ENCODE measurements at places on chromosomes 16 and 17.

DNA sequence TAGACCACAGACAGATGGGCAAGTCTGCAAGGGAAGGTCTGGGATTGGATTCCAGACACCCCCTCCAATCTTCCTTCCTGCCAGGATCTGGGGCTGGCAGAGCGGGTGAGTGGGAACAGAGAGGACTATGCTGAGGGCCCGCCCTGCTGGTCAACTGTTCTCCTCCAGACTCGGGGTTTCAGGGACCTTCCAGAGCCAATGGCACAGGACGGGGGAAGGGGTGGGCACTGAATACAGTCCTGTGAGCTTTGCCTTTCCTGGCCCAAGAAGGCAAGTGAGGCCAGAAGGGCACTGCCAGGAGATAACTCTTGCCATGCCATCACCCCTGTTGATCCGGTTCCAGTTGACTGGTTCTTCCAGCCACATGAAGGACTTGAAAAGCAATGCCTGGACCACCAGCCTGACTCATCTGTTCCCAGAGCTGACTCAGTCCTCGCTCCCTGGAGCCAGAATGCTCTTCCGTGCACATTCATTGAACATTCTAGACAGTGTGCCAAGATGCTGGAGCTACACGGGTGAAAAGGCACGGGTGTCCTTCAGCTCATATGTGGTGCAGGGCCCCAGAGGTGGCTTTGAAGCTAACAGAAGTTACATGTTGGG lies 533 bp upstream of the MEFV start:
- DNase-seq, result no peak

DNA sequence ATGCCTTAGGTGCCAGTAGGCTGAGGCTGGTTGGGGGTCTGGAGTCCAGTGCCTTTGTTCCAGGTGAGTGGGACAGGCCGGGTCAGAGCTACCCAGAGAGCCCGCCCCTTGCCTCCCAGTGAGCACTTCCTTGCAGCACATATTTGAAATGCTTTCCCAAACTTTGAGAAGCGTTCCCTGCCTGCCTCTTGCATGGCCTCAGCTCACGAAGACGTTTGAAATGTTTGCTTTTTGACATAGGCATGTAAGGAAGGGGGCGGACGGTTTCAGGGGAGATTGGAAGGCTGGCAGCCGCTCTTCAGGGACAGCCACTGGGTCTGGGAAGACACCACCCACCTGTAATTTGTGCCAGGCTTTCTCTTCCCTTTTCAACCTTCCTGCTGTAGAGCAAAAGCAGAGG lies 5.1 kb upstream of the FOXL1 start:
- no peak for DNase-seq

DNA sequence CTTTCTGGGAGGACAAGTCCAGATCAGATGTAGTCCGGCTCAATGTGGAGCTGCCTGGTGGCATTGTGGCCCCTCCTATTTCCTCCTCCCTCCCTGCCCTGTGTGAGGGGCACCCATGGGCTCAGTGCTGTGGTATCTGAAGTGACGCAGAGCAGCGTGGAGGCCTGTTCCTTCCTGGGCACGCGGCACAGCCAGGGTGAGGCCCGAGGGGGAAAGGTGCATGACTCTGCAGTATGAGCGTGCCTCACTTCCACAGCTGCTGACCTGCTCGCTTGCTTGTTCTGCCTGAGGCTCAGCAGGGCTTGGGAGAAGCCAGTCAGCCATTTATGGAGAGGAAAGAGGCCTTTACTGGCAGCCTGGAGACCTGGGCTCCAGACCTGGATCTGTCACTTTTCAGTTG lies 11.7 kb downstream of the TMEM238L start:
- no peak for DNase-seq

DNA sequence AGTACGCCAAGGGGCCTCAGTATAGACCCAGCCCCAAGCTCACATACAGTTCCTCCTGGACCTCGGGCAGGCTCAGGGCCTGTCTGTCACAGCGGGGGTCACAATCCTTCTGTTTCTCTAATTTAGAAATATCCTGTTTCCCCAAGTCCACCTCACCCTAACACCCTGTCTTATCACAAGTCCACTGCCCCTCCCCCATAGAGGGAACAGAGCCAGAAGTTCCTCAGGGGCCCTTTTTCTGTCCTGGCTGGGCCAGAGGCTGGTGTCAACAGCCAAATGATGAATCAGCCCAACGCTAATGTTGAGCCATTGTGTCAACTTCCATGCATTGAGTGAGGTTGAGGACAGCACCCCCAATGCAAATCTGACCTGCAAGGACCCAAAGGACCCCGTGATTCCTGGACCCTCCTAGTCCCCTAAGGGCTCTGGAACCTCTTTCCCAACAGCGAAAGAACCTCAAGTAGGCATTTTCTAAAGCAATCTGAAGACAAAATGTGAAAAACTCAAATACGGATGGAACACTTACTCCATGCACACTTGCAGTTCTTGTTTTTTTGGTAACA lies 58.6 kb downstream of the PECAM1 start:
- DNase-seq, result no peak

DNA sequence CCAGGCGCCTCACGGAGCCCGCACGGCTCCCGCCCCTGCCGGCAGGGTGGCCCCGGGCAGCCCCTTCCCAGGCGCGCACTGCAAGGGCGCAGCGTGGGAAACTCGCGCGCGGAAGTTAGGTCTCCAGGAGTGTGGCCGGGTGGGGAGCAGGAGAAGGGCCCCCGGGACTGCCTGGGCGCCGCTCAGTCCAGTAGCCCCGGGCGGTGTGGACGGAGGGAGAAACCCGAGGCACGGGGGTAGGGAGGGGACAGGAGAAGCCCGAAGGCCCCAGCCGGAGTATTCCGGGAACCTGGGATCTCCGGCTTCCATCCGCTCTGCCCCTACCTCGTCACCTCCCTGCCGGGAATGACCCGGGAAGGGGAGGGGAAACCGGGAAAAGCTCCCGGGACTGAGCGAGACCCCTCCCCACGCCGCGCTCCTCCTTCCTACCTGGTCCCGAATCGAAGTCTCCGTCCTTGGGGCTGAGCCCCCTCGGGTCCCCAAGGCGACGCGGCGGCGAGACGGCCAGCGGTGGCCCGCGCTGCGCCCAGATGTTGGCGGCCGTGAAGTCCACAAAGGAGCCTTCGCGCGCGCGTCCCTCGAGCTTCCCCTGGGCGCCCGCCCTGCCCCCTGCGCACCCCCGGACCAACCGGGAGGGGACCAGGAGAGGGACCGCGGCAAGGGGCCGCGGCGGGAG lies 418 bp downstream of the SOCS3 start:
- DNase-seq, result no peak

DNA sequence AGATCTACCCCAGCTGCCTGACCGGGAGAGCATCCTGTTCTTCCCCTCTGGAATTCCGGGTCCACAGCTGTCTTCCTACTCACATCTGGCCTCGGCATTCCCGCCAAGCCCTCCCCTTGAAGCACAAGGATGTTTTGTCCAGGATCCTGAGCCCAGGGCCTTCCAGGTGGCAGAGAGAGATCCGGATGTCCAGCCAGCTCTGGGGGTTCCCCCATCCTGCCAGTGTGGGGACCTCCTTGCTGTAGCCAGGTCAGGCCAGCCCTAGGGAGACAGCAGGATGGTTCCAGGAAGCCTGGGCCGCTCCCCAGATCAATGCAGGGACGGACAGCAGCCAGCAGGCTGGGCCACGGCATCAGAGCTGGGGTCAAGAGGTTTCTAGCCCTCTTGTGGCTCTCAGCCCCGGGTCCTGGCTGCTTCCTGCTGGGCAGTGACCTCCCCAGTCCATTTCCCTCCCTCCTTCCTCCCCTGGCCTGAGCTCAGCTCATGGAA lies 55.3 kb downstream of the SOCS3 start:
- DNase-seq, result no peak

GRCh38 chr16:12719972-12720371 lies 83.7 kb downstream of the CPPED1 start:
- no peak for DNase-seq
